ENCODE measurements at places on chromosomes 7 and 10.

GRCh38 chr10:104924101-104924795, 283.2 kb downstream of the SORCS3 start:
- DNase-seq = no peak

DNA sequence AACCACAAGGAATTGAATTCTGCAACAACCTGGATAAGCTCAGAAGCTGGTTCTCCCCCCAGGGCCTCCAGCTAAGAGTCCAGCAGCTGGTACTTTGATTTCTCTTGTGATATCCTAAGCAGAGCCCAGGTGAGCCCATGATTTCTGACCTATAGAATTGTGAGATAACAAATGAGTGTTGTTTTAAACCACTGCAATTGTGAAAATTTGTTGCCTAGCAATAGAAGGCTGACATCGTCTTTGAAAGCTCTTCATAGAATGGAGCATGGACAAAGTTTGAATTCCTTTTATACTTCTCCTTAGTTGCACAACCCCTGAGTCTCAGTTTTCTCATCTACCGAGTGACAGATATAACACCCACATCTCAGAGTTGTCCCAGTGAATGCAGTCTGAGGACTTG, 129.9 kb downstream of the TEX36 start:
- no peak for DNase-seq

GRCh38 chr7:22499044-22499443, 944 bp downstream of the STEAP1B start:
- no peak for DNase-seq

DNA sequence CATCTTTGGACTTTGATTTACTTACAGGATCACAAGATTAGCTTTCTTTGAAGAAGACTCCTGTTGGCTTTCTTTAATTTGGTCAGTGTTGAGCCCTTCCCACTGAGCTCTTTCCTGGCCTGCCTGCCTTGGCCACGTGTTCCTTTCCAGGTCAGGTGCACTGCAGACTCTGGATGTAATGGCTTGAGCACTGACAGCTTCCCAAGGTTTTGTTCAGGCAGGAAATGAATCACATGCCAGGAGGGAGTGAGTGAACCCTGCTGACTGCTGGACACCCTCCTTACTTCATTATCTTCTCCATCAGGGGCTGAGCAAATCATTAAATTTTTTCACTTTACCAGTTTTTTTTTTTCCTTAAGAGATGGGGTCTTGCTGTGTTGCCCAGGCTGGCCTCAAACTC, 29.8 kb downstream of the SNX10 start:
- DNase-seq = no peak

GRCh38 chr7:78406531-78406930, 608.0 kb downstream of the PHTF2 start:
- DNase-seq = no peak

GRCh38 chr7:44077681-44078091, 4.6 kb downstream of the POLM start:
- DNase-seq = no peak

DNA sequence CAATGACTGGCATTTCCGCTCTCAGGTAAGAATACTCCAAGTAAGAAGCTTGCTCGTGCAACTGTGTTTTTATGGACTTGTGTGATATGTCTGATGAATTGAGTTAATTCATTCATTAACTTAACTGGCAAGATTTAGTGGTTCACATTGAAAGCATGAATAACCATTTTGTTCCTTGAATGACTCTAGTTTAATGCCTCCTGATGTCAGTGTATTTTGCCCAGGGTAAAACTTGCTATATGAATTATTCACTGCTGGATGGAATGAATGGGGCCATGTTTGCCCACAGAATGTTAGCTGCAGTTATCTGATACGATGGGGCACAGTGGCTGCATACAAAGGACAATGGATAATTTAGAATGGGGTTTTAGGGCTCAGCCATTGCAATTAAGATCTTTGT, 124.1 kb downstream of the ZNF365 start:
- DNase-seq = no peak

GRCh38 chr7:68770649-68771048, 827.6 kb upstream of the AUTS2 start:
- no peak for DNase-seq

DNA sequence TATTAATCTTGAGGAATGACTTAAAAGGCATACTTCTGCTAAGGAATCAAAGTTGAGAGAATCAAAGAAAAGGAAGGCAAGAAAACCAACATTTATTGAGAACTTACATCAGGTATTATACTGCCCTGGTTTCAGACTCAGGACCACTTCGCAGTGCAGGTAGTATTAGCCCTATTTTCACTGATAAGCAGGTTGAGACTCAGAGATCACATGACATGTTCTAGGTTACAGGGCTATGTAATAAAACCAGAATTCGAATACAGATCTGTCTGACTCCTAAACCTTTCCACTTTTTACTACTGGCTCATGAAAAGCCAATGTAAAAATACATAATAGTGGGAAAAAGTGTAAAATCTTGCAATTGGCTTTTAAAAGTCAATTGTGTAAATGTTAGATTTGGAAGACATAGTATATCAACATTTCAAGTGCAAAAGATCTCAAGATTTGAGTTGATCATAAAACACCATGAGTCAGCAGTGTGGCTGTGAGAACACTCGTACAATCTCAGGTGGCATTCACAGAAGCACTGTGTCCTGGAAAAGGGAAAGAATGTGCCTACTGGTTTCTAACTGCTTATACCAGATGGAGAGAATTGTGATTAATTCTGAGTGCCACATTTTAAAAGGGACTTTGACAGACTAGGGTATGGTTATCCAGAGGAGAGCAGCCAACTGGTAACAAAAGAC, 195.8 kb upstream of the MKLN1 start:
- no peak for DNase-seq

GRCh38 chr10:130218936-130219335, 82.7 kb downstream of the GLRX3 start:
- no peak for DNase-seq

- no peak for DNase-seq
These were observed 151.3 kb upstream of the NPVF start for GRCh38 chr7:25379351-25380300.

DNA sequence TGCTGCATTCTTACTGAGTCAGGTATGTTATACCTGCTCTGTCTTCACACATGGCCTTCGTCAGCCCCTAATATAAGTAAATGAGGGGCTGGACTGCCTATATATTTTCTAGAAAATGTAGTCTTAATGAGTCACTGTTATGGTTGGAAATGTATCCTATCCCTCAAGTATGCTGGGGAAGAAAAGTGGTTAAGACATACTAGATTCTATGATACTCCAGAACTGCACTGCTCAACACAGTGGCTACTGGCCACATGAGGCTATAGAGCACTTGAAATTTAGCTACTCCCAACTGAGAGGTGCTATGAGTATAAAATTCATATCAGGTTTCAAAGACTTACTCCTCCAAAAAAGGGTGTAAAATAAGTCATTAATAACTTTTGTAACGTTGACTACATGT, 104.3 kb upstream of the STEAP1B start:
- DNase-seq = no peak

GRCh38 chr10:34804306-34804705, 10.8 kb downstream of the PARD3 start:
- DNase-seq = no peak

DNA sequence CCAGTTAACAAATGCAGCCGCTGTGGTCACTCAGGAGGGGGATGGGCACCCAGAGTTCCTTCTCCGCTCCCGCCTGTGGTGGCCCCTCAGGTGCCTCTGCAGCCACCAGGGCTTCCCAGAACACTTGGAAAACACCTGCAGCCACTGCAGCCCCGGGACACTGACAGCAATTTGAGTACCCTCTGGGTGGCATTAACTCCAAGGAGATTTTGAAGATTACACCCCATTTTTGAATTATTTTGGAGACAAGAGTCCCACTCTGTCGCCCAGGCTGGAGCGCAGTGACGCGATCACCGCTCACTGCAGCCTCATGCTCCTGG, 32.2 kb downstream of the IL15RA start:
- no peak for DNase-seq

DNA sequence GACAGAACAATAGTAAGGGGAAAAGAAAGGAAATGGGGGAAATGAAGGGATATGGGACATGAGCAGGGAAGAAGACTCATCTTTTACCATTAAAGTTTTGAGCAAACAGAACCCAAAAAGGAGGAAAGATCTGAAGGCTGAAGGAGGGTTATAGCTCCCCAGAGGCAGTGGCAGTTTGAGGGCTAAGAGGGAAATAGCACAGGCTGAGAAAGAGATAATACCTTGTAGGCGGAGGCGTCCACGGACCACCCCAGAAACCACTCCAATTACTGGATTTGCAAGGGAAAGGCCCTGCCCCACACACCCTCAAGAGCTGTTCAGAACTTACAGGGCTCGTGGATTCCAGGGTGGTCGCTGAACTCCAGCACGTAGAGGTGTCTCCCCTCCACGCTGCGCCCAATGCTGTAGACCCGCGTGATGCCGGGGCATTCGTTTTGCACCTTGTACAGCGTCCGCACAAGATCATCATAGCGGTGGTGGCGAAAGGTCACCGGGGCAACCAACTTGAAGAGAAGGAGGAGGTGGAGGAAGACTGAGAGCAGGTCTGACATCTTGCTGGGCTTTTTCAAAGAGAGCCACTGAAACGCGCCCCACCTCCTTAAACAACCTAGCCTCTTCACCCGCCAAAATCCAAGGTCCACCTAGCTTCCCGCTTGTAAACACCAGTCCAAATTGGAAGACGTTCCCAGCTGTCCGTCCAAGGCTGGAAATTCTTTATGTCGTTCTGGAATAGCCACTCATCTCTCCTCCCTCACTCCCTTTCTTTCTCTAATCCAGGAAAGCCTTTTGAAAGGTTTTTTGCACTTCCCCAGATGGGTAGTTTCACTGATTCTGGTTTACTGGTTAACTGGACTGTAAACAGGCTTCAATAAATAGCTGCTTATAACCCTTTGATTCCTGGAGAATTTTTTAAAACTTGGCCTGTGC, at the start of gene CPN1:
Gene CPN1, minus strand, starts transcription at position 795 of the 927 bp plus-strand sequence. Its CDS starts 244 bp downstream, at position 551.
- no peak for DNase-seq

DNA sequence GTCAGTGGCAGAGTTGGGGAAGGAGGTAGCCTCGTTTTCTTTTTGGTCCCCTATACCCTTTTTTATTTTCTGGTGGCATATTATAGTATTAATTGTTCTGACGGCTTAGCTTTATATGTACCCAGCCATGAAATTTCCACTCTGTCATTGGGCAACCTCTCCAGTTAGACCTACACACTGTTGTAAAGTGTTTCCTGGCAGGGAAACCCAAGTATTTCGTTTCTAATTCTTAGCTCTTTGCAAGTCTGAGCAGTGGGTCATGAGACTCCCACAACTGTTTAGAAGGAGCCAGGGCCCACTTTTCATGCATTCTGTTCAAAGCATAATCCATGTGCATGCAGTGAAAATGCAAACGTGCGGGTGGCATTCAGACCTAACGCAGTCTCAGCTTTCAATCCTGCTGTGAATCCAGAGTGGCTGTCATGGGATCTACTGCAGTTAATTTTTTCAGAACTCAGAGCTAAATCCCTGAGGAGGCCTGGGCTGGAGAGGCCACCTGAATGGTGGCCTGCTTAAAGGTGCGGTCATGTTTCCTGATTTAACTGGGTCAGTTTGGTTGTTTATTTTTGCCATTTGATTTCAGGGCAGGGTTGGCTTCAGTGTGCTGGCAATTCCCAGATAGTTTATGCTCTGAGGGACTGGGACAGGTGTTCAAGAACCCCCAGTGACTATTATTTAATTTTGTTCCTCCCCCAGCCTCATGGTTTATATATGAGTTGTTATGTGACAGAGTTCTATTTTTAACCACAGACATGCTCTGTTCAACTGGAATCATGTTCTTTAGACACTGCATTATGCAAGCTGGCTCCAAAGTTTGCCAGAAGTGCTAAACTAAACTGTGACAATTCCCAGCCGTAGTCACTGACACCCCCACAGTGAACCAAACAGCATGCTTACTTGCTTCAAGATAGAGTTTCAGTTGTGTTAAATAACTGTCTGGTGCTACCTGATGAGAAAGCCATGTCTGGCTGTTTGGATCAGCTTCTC, 27.4 kb upstream of the SYPL1 start:
- DNase-seq = no peak

DNA sequence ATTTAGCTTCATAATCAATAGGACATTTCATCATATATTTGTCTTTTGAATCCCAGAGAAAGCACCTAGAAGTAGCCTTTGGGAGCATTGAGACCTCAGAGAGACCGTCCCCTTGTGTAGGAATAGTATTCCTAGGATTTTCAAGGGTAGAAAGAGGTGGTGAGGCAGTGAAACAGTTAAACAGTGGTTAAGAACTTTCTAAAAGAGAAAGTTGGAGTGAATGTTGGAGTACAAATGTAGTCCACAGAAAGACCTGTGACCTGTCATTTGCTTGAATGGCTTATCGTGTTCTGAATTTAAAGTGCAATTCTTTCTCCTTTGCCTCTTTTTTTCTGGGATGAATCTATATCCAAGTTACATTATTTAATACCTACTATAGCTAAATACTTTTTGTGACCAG, 30.0 kb downstream of the GBF1 start:
- no peak for DNase-seq

GRCh38 chr7:117790731-117791130, 82.5 kb downstream of the CTTNBP2 start:
- no peak for DNase-seq

DNA sequence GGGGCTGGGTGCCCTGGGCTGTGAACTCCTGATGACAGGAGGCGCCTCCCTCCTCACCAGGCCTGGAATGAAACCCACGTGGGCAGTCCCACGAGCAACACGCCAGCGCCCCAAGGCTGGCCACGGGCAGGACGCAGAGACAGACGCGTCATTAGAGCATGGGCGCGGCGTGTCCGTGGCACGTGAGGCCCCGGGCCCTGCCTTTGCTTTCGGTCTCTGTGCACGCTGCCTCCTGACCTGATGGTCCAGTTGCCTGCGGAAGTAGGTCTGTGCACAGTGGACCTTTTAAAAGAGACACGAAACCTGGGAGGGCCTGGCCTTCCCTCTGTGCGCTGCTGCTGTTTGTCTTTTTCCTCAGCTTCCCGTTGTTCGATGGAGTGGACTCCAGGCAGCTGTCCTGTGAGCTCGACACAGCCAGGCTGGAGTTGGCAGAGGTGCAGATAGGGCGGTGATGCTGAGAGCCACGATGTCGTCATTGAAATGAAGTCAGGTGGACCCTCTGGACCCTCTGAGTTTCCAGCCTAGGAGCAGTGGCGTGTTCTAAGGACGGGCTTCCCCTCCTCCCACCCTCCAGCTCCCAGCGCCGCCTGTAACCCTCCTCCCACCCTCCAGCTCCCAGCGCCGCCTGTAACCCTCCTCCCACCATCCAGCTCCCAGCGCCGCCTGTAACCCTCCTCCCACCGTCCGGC, 40.1 kb upstream of the CFAP46 start:
- no peak for DNase-seq

- DNase-seq = no peak
These were observed 35.7 kb downstream of the NAPEPLD start for GRCh38 chr7:103113164-103113563.

- peak; percentile 8 for DNase-seq
These were observed 30.7 kb upstream of the ANTXRL start for GRCh38 chr10:46255801-46256747.

GRCh38 chr10:129799942-129800341, 164.1 kb downstream of the EBF3 start:
- no peak for DNase-seq
